Prostate gland (tissue), 2 donors: ENCODE measurements at places on chromosomes 6 and 20. TPM values are rescaled to one million over a fixed set of nuclear protein-coding genes. Genes with fewer than 3 reads are reported as not detected.

The MOG gene
- total RNA-seq, result not detected

The RPRD1B gene
- 21.9 TPM for total RNA-seq

DNA sequence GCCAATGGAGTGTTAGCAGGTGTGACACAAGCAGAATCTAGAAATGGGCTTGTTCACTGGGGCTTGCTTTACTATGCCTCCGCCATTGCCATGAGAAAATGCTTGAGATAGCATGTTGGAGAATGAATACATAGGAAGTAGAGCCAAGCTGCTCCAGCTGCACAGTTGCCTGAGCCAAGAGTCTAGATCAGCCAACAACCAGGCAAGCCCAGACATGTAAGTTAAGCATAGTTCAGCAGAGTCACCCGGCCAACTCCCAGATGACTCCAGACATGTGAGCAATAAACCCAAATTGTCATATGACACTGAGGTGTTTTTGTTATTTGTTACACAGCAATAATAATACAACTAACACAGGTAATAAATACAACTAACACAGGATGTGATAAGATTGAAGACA, 167.9 kb downstream of the HAO1 start:
- H3K36me3 ChIP-seq, result no peaks in the 10 kb centered on the region
- no peaks in the 10 kb centered on the region for H3K27me3 ChIP-seq
- no peak overlapping the region for H3K27ac ChIP-seq
- H3K4me3 ChIP-seq, result no peak overlapping the region
- no peak for DNase-seq

GRCh38 chr6:68313911-68314310, 321.2 kb upstream of the ADGRB3 start:
- no peak for DNase-seq
- no peaks in the 10 kb centered on the region for H3K36me3 ChIP-seq
- H3K27me3 ChIP-seq, result no peaks in the 10 kb centered on the region
- H3K27ac ChIP-seq, result no peak overlapping the region
- no peaks in the 10 kb centered on the region for H3K4me1 ChIP-seq

- no peak overlapping the region for H3K27ac ChIP-seq
- H3K4me3 ChIP-seq, result no peak overlapping the region
- DNase-seq, result no peak
- H3K27me3 ChIP-seq, result no peaks in the 10 kb centered on the region
- H3K36me3 ChIP-seq, result no peaks in the 10 kb centered on the region
Measured at GRCh38 chr20:52845044-52845443, 127.1 kb upstream of the TSHZ2 start.

DNA sequence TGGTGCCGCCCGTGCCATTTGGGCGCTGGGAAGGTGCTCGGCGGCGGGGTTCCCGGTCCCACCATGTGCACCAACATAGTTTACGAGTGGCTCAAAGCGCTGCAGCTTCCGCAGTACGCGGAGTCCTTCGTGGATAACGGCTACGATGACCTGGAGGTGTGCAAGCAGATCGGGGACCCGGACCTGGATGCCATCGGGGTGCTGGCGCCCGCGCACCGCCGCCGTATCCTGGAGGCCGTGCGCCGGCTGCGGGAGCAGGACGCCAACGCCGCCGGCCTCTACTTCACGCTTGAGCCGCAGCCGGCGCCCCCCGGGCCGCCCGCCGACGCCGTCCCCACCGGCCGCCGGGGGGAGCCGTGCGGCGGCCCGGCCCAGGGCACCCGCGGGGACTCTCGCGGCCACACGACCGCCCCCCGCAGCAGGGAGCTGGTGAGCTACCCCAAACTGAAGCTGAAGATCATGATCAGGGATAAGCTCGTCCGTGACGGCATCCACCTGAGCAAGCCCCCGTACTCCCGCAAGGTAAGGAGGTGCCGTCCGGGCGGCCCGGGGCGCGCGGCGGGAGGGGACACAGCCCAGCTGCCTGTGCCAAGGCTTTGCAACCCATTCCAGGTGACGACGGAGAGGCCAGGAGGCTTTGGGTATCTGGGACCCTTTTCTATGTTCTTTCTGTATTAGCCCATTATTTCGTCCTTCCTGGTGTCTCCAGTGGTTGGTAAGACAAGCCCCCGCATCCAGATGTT, 547 bp downstream of the SAMD5 start:
- no peaks in the 10 kb centered on the region for H3K36me3 ChIP-seq
- H3K4me3 ChIP-seq, result peak overlapping the region; percentile 48
- no peaks in the 10 kb centered on the region for H3K4me1 ChIP-seq
- no peaks in the 10 kb centered on the region for H3K27me3 ChIP-seq

DNA sequence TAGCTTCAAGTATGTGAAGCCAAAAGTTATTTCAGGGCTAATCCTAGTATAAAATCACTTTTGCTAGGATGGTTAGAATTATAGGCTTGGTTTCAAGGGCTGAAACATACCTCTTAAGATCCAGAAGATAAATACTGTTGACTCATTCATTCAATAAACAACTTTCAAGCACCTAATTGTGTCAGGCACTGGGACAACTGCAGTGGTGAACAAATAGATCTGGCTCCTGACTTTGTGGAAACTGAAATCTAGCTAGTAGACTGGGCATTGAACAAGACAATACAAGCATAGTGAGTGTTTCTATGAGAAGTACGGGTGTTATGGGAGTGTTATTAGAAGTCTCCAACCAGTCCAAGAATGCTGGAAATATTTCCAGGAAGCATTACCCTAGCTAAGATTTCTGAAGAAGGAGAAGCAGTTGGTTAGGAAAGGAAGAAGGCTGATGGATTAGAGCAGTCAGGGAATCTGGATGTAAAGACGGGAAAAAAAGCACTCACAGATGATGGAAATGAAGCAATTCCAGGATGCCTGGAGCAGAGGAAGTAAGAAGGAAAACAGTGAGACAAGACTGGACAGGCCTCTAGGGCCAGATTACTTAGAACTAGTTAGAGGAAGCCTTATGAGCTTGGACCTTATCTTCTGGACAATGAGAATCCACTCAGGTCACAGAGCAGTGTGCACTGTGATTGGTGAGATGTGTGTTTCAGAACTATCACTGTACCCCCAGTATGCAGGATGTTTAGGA, 132.6 kb upstream of the RAB32 start:
- H3K4me3 ChIP-seq, result no peak overlapping the region
- no peaks in the 10 kb centered on the region for H3K36me3 ChIP-seq
- no peaks in the 10 kb centered on the region for H3K27me3 ChIP-seq
- no peaks in the 10 kb centered on the region for H3K4me1 ChIP-seq

DNA sequence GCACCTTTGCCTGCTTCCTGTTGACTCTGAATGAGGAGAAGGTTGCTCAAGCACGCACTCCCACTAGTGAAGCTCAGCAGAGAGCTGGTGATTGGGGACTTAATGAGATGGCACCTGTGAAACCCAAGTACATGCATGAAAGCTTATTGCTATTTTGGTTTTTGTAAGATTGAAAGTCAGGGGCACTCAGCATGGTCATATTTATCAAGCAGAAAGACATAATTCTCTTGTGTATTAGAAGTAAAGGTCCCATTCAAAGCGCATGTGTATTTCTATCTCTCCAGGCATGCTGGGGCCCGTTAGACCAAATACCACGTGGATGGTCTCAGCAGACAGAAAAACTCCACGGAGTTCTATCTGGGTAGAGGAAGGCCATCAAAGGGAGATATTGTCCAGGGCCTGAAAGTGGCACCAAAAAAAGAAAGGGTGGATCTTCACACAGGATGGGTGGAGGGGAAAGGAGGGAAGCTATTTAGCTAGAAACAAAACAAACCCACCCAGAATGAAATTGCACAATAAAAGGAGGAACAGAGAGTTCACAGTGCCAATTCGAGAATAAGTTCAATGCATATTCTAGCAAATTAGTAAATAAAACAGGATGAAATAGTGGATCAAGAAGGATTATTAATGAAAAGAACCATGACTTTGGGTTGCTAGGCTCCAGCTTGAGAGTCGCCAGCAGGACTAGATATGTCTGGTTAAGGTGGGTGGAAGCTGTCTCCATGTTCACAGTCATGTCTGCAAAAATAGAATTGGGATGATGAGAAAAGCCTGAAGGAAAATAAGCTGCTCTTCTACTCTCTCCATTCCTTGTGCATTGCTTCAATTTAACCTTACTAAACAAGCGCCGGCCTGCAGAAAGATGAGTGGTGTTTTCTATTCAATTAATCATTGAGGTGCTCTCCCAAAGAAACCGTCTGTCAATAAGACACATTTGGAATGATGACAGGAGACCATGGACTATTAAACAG, 224.9 kb upstream of the DTNBP1 start:
- no peak overlapping the region for H3K4me3 ChIP-seq
- no peaks in the 10 kb centered on the region for H3K36me3 ChIP-seq

DNA sequence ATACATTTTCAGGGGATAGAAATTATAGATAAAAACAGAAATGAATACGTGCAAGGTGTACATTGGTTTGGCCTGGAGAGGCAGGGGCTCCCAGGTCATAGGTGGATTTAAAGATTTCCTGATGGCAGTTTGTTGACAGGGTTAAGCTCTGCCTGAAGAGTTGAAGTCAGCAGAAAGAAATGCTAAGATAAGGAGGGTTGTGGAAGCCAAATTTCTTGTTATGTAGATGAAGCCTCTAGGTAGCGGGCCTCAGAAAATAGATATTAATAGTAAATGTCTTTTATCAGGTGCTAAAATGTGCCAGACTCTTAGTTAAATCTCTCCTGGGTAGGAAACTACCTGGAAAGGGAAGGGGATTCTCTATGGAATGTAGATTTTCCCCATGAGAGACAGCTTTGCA, 188.8 kb downstream of the CDH26 start:
- no peaks in the 10 kb centered on the region for H3K36me3 ChIP-seq
- no peak overlapping the region for H3K27ac ChIP-seq
- no peaks in the 10 kb centered on the region for H3K4me1 ChIP-seq
- no peak for DNase-seq
- H3K27me3 ChIP-seq, result no peaks in the 10 kb centered on the region
- H3K4me3 ChIP-seq, result no peak overlapping the region
